ENCODE measurements at places on chromosomes 4 and X.

DNA sequence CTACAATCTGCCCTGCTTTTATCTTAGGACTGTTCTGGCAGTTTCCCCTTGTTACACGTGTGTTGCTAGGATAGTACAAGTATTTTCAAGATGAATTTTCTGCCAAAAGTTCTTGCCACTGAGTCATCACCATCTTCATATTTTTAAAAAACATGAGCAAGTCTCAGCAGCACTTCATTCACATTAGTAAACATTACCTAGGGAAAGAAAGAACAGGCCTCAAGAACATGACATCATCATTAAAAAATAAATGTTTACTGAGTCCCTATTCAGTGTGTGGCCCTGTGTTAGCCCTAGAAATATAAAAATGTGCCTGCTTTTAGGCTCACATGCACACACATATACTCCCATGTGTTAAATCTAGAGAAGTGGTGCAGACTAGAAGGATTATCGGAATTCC is 18.7 kb upstream of the GPC3 start:
- no peak for DNase-seq

GRCh38 chr4:4881432-4881831 is 22.0 kb downstream of the MSX1 start:
- no peak for DNase-seq

GRCh38 chr4:62133101-62133897 is 933.2 kb downstream of the ADGRL3 start:
- no peak for DNase-seq

DNA sequence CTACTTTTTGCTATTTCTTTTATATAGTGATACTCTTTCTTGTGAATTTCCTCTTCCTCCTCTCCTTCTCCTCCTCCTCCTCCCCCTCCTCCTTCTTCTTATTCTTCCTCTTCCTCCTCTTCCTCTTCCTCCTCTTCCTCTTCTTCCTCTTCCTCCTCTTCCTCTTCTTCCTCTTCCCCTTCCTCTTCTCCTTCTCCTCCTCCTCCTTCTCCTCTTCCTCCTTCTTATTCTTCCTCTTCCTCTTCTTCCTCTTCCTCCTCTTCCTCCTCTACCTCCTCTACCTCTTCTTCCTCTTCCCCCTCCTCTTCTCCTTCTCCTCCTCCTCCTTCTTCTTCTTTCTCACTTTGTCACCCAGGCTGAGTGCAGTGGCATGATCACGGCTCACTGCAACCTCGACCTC is 36.3 kb upstream of the RBMX start:
- DNase-seq = no peak

DNA sequence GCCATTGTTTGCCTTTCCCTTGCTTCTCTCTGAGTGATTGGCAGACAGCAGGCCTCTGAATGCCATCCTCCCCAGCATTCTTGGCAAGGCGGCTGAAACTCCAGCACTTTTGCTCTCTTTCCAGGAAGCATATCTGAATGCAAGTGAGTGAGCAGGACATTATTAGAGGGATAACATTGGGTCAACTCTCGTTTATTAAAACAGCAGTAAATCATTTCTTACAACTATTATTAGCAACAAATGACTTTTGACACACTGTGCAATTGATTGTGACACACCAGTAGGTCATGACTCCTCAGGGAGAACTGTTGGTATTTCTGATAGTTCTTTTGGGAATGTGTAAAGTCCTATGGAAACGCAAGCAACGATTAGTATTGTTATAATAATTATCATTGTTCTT is 103.8 kb downstream of the EFNB1 start:
- DNase-seq = no peak

DNA sequence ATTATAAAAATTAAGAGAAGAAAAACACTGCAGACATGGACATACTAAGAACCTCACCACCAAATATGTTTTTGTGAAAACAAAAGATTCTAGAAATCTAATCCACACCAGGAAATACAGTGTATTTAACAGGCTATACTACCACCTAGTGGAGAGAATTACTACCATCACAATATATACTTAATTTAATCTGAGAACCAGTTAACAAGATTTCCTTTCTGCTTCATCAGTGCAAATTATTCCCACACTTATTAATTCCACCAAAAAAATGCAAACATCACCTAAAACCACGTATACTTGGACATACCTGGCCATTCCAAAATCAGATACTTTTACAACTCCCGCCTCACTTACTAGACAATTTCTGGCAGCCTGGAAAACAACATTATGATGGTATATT is 7.0 kb upstream of the TXK start:
- DNase-seq = no peak

- no peak for DNase-seq
Measured at GRCh38 chr4:1788254-1788973, 4.7 kb upstream of the FGFR3 start.

Measured in NCI-H524 (cell line).